ENCODE measurements at places on chromosomes 12 and 14.
A peak's percentile ranks its signal among the peaks of the same experiment; 100 is the strongest.

- DNase-seq = peak; percentile 80
Measured at GRCh38 chr12:110688446-110689280, at the start of gene HVCN1. Gene HVCN1 (minus strand): TSS chr12:110689115. CDS start chr12:110683245, 5,870 bp downstream.

DNA sequence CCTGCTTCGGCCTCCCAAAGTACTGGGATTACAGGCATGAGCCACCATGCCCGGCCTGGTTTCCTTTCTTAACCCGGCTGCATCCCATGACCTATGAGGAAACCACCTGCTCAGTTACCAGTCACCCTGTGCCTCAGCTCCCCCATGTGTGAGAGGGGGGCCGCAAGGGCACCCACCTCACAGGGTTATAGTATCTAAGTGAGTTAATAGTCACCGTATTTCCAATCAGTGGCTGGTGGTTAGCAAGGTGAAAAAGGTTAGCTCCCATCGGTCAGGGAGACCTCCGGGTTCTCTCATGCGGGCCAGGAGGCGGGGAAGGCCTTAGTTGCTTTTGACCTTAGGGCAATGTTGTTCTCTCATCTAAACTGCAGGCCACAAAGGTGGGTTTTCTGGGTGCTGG, 6.7 kb downstream of the LRP1 start:
- DNase-seq = no peak

DNA sequence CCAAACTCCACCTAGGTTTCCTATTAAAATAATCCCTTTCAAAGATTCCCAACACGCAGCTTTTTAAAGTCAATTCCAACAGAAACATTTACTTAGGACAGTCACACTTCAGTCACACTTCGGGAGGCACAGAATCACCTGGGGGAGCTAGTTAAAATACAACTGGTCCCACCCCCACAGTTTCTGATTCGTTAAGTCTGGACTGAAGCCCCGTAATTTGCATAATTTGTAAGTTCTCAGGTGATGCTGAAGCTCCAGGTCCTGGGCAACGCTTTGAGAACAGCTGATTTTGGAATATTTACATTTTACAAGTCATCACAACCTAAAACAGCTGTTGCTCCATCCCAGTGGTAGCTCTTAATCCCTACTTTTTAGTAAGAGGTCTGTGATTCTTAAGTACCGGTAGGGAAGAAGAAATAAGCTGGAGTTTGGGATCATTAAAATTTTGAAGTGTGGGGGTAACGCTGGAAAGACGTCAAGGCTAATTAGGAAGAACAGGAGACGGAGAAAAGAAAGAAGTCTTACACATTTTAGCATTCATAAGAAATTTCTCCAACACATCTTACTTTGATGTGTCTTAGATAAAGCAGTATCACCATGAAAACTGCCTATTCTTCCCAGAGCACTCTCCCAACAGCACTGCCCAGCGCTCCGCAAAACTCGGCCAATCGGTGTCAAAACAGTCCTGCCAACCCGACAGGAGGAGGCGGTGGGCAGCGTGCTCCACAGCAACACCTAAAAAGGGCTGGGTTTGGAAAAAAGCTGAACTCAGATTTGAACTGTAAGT, 1.1 kb downstream of the IPO8 start:
- DNase-seq = peak; percentile 63

DNA sequence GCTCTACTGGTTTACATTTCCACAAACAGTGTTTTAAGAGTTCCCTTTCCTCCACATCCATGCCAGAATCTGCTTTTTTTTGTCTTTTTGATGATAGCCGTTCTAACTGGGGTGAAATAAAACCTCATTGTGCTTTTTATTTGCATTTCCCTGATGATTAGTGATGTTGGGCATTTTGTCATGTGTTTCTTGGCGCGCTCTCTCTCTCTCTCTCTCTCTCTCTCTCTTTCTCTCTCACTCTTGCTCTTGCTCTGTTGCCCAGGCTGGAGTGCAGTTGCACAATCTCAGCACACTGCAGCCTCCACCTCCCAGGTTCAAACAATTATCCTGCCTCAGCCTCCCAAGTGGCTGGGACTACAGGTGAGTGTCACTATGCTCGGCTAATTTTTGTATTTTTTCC, 9.6 kb upstream of the MIS18BP1 start:
- no peak for DNase-seq

GRCh38 chr12:77746096-77746495, 84.6 kb upstream of the NAV3 start:
- DNase-seq = no peak

- DNase-seq = peak; percentile 26
Measured at GRCh38 chr14:104295681-104296387, 157.4 kb downstream of the KIF26A start.

GRCh38 chr14:104717646-104718045, 6.4 kb upstream of the ADSS1 start:
- DNase-seq = no peak

GRCh38 chr12:104694711-104695110, 238.0 kb downstream of the CHST11 start:
- no peak for DNase-seq

DNA sequence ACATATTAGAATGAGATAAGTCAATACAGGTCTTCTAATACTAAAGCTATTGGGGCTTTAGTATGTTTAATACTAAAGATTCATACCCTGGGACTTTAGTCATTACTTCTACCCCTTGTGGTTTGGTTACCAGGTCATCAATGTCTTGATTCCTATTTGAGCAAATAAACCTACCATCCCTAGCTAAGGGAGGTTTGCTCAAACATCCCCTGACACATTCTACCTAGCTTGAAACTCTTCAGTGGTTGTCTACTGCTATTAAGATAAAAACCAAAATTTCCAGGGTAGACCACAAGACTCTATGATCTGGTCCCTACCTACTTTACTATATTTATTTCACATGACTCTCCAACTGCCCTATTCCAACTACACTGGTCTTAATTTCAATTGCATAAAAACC, 7.3 kb upstream of the C2CD5 start:
- no peak for DNase-seq

GRCh38 chr14:82422230-82422629, 888.6 kb upstream of the SEL1L start:
- DNase-seq = no peak

GRCh38 chr12:118574288-118574687, 197.9 kb downstream of the SUDS3 start:
- no peak for DNase-seq

- DNase-seq = no peak
Measured at GRCh38 chr12:42868291-42868690, 278.7 kb upstream of the PRICKLE1 start.

DNA sequence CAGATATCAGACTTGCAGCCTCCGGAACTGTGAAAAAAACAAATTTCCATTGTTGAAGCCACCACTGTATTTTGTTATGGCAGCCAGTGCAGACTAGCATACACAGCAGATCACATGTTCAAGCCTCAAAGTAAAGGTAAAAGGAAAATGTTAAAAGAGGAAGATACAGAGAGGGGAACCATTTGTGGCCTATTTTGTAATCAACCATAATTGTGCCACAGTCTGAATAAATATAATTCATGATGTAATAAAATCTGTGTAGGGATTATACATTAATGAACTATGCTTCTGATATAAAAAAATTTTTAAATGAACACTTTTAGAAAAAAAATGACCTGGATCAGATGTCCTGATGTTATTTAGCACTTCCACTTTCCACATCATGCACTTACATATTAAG, 79.6 kb downstream of the SLC16A7 start:
- DNase-seq = no peak

GRCh38 chr12:113772505-113773030, 193.6 kb downstream of the RBM19 start:
- no peak for DNase-seq

GRCh38 chr12:125186471-125187147, 121.4 kb downstream of the AACS start:
- no peak for DNase-seq

DNA sequence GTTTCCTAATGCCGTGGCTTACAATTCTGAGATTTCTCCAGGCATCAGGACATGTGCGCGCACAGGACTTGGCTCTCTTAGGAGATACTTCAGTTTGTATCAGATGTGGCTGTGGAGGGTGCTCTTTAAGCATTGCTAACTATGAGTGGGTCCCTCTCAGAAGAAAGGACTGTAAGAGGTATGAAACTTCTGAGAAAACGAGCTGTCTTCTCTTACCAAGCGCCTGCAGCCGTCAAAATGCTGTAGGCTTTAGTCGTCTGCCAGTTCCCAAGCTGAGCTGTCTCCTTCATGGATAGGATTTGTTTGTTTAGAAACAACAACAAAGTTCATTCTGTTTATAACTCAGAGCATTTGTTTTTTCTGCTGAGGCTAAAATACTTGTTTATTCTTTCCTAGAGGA, 16.1 kb upstream of the MANSC4 start:
- DNase-seq = no peak

DNA sequence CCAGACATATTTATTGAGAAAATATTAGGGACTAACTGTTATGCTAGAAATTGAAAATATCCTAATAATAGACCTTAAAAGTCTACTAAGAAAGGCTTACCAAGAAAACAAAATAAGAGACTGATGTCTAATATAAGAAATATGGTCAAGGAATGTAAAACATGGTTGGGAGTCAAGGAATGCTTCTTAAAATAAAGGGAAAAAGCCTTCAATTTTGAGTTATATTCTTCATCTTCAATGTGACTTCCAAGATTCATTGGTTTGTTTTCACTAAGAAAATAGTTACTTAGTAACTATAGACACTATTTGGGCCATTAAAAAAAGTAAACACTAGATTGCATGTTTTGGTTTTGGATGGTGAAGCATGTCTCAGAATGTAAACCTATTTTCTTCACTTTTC, 88.1 kb upstream of the ETV6 start:
- no peak for DNase-seq

- DNase-seq = peak; percentile 32
Measured at GRCh38 chr14:104361921-104362681, 217.5 kb upstream of the C14orf180 start.

- no peak for DNase-seq
Measured at GRCh38 chr12:75571204-75571603, 59.8 kb upstream of the KRR1 start.

DNA sequence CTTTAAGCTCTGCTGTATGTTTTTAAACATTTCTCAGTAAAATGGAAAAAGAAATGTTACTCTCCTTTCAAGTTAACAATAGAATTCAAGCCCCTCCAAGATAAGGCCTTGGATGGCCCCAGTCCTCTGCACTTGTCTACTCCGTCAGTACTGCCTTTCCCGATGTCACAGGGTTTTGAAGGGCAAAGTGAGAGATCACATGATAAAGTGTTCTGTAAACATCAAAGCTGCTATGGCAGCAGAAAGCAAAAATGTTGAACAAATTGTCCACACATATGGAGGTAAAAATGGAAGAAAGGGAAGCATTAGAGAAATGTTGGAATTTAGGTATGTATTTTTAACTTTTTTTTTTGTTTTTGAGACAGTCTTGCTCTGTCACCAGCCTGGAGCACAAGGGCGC, 33.5 kb upstream of the CDK2AP1 start:
- no peak for DNase-seq

DNA sequence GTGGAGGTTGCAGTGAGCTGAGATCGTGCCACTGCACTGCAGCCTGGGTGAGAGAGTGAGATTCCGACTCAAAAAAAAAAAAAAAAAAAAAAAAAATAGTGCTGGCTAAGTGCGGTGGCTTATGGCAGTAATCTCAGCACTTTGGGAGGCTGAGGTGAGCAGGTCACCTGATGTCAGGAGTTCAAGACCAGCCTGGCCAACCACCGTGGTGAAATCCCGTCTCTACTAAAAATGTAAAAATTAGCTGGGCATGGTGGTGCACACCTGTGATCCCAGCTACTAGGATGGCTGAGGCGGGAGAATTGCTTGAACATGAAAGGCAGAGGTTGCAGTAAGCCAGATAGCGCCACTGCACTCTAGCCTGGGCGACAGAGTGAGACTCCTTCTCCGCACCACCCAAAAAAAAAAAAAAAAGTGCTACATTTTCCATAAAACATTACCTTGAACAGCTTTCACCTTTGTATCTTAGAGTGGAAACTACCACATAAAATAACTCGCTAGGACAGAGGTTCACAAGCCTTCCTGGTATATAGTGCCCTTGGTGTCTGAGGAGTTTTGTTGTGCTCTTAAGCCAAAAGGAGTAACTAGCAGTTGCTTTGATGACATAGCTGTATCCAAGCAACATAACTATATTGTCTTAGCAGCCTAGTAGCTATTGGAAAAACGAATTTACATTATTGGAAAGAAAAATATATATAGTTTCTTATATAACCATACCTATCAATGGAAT, 11.1 kb downstream of the PTGES3 start:
- no peak for DNase-seq

DNA sequence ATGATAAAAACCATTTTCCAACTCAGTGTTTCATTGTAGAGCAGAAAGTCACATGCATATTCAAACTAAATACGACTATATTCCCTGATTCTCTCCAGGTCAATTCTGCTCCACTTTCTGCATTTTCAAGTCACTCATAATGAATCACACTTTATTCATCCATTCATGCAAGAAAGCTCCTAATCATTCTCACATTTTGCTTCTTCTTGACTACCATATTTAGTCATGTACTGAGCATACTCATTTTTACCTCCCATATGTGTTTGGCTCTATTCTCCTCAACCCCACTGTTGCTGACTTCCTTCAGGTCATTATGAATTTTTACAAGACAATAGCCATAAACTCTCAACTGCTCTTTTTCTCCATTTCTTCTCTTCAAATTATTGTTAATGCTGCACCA, 43.4 kb upstream of the PIK3C2G start:
- DNase-seq = no peak

DNA sequence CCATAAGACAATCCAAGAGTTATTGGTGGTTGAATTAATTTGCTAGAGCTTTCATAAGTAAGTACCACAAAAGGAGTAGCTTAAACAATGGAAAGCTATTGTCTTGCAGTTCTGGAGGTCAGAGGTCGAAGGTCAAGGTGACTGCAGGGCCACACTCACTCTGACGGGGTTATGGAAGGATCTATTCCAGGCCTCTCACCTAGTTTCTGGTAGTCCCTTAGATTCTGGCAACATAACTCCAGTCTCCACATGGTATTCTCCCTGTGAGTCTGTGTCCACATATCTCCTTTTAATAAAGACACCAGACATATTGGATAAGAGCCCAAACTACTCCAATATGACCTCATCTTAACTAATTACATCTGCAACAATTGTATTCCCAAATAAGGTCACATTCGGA, 273.4 kb downstream of the FOXN3 start:
- no peak for DNase-seq

DNA sequence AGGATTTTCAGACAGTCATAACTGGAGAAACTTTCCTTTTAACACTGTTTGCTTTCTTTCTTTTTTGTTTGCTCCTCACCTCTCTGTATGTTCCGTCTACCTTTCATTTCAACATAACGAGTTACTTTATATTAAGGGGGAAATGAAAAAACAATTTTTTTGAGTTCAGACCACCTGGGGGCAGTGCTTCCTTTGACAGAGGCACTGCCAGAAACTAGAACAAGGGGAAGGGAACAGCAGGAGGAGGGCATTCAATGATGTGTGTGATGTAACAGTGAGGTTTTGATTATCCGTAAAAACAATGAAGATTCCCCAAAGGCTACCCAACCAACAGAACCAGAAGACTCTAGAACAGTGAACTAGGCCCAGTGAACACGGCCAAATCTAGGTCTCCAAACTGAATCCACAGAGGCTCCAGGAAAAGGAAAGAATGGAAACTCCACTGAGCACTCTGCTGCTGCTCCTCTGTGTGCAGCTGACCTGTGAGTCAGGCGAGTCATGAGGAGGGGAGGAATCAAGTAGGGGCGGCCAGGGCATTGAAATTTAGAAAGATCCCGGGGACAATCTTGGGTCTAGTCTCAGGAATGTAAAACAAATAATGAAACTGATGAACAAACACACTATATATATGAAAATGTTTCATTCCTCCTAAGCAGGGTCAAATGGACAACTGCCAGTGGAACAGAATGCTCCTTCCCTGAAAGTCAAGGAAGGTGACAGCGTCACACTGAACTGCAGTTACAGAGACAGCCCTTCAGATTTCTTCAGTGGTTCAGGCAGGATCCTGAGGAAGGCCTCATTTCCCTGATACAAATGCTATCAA, 323.5 kb downstream of the DAD1 start:
- no peak for DNase-seq

GRCh38 chr12:13250416-13250815, 53.9 kb downstream of the EMP1 start:
- no peak for DNase-seq
